Psoas muscle (tissue), 8 donors: ENCODE measurements at places on chromosomes 1 and 21. TPM values are rescaled to one million over a fixed set of nuclear protein-coding genes. Genes with fewer than 3 reads are reported as not detected.

DNA sequence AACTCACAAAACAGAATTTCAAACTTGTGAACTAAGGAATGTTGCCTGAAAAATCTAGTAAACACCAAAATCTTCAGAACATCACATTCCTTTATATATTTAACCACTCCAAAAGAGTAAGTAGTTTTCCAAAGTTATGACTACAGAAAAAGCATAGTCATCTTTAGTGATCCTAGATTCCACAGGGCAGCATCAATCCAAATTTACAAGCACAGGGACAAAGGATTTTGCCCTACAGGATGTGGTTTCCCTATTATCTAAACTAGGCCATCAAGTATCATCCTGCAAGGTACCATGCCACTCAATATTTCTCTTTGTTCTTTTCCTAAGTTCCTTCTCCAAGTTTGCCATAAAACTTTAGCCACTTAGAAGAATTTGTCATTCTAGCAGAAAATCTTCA, 33.0 kb downstream of the COP1 start:
- no peak for DNase-seq

DNA sequence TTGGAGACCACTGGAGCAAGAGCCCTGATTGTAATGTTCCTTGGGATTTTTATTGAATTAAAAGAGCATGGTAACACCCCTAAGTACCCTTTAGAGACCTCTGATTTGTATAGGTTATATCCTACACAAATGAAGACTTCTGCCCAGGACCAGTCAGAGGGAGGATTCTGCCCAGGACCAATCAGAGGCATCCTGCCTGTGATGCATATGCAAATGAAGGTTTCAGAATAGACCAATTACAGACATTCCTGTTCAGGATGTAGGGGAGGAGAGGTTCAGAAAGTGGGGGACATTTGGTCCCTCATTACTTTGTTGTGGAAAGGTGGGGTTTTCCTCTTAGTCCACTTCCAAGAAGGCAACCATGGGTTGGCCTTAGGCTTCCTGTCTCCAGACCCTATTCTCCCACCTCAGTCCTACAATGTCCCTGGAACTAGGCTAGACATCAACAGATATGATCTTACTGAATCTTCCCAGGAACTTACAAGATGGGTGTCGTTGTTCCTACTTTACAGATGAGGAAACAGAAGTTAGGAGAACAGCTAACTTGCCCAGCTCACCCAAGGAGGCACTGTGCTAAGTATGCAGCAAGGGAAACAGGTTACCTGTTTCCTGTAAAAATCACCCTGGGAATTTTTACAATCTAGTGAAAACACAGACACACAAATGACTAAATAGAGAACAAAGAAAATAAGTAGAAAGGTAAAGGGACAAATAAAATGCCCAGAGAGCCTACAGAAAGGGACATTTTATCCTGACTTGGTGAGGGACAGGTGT, 36.8 kb upstream of the SFPQ start:
- DNase-seq: no peak

DNA sequence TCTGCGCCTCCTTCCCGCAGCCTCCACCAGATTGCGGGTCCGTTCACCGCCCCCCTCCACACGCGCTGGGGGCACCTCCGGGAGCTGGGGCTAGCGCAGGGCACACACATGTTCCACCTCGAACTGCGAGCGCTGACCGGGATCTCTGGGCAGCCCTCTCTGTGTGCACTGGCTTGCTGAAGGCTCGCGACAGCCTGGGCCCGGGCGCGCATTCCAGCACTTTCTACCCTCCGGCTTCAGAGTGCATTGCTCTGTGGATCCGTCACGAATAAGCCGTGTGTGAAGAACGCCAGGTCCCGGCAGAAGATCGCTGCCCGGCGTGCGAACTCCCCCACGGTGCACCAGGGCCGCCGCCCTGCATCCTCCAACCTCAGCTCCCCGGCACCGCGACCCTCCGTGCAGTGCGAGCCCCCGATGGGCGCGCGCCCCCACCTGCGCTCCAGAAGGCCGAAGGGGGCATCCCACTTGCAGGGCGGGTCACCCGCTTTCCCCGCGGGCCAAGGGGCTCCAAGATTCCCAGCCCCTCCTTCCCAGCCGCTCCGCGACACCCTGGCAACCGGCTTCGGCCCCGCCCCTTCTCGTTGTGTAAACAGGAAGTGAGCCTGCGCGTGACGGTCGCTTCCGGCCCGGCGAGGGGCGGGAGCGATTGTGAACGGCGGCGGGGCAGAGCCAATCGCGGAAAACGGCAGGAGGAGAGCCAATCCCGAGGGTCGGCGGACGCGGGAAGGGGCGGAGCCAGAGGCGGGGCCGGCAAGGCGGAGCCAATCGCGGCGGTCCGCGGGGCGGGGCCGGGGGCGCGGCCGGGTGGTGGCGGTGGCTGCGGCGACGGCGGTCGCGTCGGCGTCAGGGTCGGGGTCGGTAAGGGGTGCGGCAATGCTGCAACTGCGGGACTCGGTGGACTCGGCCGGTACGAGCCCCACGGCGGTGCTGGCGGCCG, at the start of gene TPRG1L:
TSS of gene TPRG1L (plus strand) at position 816 of the 937 bp plus-strand sequence. CDS start at position 874, 58 bp downstream.
- DNase-seq: peak; percentile 98

- DNase-seq: no peak
These were observed 5.0 kb upstream of the CLCA4 start for GRCh38 chr1:86541859-86542258.

The LMOD1 gene
- 12.8 TPM for total RNA-seq

The ZMYND12 gene
- total RNA-seq: 1.0 TPM
